Calu3 (cell line): ENCODE measurements at places on chromosomes 6 and 20. TPM values are rescaled to one million over a fixed set of nuclear protein-coding genes. Genes with fewer than 3 reads are reported as not detected.

Gene FABP7
- not detected in 2 replicates for total RNA-seq

Gene LINC00237
- not detected in 2 replicates for total RNA-seq

Gene BFSP1
- total RNA-seq, result 0.81 and 0.94 TPM in 2 replicates

Gene HTR1B
- 0.17 TPM in 1 of 2 replicates, not detected in the other for total RNA-seq

Gene FAM217A
- total RNA-seq, result not detected in 2 replicates

Gene FAM209A
- 0.40 and 0.95 TPM in 2 replicates for total RNA-seq

Gene MAK
- total RNA-seq, result 0.27 and 0.35 TPM in 2 replicates

Gene MEI4
- total RNA-seq, result 0.07 and 0.09 TPM in 2 replicates

Gene RBM12
- total RNA-seq, result 125 and 133 TPM in 2 replicates

Gene FBXO30
- total RNA-seq, result 3.6 TPM in 2 replicates

Gene MOG
- total RNA-seq, result not detected in 2 replicates

- H3K36me3 ChIP-seq, result no peaks in the 10 kb centered on the region
- no peak overlapping the region for H3K4me3 ChIP-seq
- no peak overlapping the region for H3K27ac ChIP-seq
- no peak for DNase-seq
- no peaks in the 10 kb centered on the region for H3K4me1 ChIP-seq
Measured at GRCh38 chr6:39330057-39330456, 7.6 kb upstream of the KCNK16 start.

- no peaks in the 10 kb centered on the region for H3K36me3 ChIP-seq
- no peak overlapping the region for H3K27ac ChIP-seq
- no peak overlapping the region for H3K4me3 ChIP-seq
- no peaks in the 10 kb centered on the region for H3K4me1 ChIP-seq
Measured at GRCh38 chr6:40077315-40077714, 143.1 kb upstream of the MOCS1 start.

DNA sequence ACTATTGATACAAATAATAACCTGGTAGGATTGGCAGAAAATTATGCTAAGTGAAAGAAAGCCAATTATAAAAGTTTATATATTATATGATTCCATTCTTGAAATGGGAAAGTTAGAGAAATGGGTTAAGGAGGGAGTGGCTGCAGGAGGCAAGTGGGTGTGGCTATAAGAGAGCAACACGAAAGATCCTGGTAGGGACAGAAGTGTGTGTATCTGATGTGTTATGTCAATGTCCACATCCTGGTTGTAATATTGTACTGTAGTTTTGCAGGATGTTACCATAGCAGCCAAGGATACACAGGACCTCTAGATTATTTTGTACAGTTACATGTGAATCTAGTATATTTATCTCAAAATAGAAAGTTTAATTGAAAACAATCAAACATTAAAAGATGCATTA lies 46.8 kb downstream of the SNX5 start:
- H3K27ac ChIP-seq, result no peak overlapping the region
- no peaks in the 10 kb centered on the region for H3K4me1 ChIP-seq
- H3K36me3 ChIP-seq, result no peaks in the 10 kb centered on the region
- DNase-seq, result no peak

DNA sequence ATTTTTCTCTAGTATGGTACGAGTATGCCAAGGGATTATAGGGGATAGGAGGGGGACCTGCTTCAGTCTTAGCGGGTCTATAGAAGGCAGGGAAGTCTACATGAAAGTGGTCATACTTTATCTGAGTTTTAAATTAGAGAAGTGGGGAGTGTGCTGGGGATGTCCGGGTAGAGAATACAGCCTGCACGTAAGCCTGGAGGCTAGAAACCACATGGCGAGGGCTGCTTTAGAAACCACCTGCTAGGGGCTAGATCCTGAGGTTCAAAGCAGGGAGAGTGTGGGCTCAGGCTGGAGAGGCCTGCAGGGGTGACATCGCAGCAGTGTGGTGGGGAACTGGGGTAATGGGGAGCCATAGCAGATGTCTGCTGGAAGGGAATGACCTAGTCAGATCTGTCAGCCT lies 85.2 kb downstream of the VEGFA start:
- H3K4me1 ChIP-seq, result peaks cover 71% of the 10 kb centered on the region
- DNase-seq, result no peak
- no peak overlapping the region for H3K4me3 ChIP-seq
- no peaks in the 10 kb centered on the region for H3K36me3 ChIP-seq

DNA sequence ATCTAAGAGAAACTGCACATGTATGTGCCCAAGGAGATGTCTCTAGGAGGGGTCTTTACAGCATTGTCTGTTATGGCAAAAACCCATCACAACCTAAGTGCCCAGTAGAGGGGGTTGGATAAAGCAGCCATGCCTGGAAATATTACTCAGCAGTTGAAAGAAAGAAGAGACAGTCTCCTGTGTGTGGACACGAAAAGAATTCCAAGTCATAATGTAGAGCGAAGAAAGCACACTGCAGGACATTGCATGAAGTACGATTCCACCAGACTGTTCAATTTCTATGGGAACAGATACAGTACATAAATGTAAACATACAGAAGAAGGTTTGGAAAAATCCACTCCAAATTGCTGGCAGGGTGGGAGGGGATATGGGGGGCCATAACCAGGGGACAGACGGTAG lies 7.3 kb upstream of the TGM2 start:
- H3K4me3 ChIP-seq, result no peak overlapping the region
- peaks cover 70% of the 10 kb centered on the region for H3K4me1 ChIP-seq
- H3K36me3 ChIP-seq, result peaks cover 15% of the 10 kb centered on the region
- H3K27me3 ChIP-seq, result no peaks in the 10 kb centered on the region
- DNase-seq, result no peak

- peaks cover 28% of the 10 kb centered on the region for H3K4me1 ChIP-seq
- no peak overlapping the region for H3K4me3 ChIP-seq
- no peaks in the 10 kb centered on the region for H3K27me3 ChIP-seq
- DNase-seq, result no peak
- H3K36me3 ChIP-seq, result no peaks in the 10 kb centered on the region
- H3K27ac ChIP-seq, result no peak overlapping the region
Measured at GRCh38 chr20:47066484-47067270, 172.0 kb downstream of the EYA2 start.

- no peaks in the 10 kb centered on the region for H3K27me3 ChIP-seq
- H3K4me1 ChIP-seq, result peaks cover 88% of the 10 kb centered on the region
- no peak overlapping the region for H3K4me3 ChIP-seq
- H3K36me3 ChIP-seq, result peaks cover 30% of the 10 kb centered on the region
- peak overlapping the region; percentile 89 for H3K27ac ChIP-seq
Measured at GRCh38 chr6:106747139-106747538, 117.8 kb downstream of the QRSL1 start.

- peaks cover 14% of the 10 kb centered on the region for H3K4me1 ChIP-seq
- DNase-seq, result no peak
- H3K4me3 ChIP-seq, result no peak overlapping the region
- no peak overlapping the region for H3K27ac ChIP-seq
Measured at GRCh38 chr6:35038076-35038475, 103.1 kb downstream of the TCP11 start.

- no peak for DNase-seq
- H3K27ac ChIP-seq, result no peak overlapping the region
- H3K27me3 ChIP-seq, result no peaks in the 10 kb centered on the region
- H3K4me3 ChIP-seq, result no peak overlapping the region
- H3K4me1 ChIP-seq, result no peaks in the 10 kb centered on the region
- no peaks in the 10 kb centered on the region for H3K36me3 ChIP-seq
Measured at GRCh38 chr6:164195278-164195941, 780.9 kb downstream of the QKI start.

DNA sequence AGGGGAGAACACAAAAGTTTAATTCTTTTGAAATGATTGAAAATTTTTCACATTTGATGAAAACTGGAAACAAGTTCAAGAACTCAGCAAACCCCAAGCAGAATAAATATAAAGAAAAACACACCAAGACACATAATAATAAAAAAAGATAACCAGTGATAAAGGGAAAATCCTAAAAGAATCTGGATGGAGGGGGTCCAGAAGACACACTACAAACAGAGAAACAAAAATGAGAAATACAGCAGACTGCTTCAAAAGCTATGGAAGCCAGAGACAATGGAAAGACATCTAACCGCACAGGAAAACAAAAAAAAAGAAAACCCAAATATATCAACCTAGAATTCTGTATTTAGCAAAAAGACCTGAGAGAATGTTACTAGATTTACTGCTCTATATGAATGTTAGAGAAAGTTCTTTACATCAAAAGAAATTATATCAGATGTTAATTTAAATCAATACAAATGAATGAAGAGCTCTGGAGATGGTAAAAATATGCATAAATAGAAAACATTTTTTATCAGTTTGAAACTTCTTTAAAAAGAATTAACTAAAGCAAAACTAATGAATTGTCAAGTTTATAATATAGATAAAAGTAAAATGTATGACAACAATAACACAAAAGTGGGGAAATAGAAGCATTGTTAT lies 310.7 kb upstream of the PREP start:
- H3K36me3 ChIP-seq, result peaks cover 6% of the 10 kb centered on the region
- DNase-seq, result no peak
- H3K4me3 ChIP-seq, result no peak overlapping the region
- H3K27ac ChIP-seq, result no peak overlapping the region
- H3K27me3 ChIP-seq, result no peaks in the 10 kb centered on the region

GRCh38 chr6:52598123-52598823 lies 21.4 kb upstream of the TRAM2 start:
- H3K27me3 ChIP-seq, result peaks cover 13% of the 10 kb centered on the region
- H3K4me1 ChIP-seq, result peaks cover 21% of the 10 kb centered on the region
- H3K36me3 ChIP-seq, result no peaks in the 10 kb centered on the region
- H3K4me3 ChIP-seq, result peak overlapping the region; percentile 2
- peak; percentile 79 for DNase-seq

- no peak overlapping the region for H3K27ac ChIP-seq
- H3K36me3 ChIP-seq, result no peaks in the 10 kb centered on the region
- no peak overlapping the region for H3K4me3 ChIP-seq
Measured at GRCh38 chr20:37282556-37282955, 6.9 kb upstream of the MANBAL start.

DNA sequence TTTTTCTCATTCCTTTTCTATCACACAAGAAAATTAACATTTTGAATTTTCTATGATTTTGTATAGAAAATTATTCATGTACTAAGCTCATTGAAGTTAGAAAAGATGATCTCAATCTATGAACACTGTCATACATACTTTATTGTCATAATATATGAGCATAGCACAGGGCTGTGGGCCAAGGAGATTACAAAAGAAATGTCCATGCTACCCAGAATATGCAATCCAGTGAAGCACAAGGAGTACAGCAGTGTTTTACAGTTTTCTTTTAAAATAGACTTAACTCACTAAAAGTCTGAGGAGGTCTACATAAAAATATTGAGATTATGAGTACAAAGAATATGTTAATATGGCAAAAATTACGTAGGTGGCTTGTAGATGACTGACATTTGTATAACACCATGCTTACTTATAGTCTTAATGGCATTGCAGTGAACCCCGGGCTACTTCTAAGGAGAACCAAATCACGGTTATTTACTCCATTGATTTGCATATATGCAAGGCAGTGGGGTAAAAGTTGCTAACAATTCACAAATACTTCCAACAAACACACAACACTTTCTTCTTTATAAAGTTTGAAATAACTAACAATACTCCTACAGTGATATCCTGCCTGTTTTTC lies 257.1 kb downstream of the BCKDHB start:
- no peak for DNase-seq
- H3K27ac ChIP-seq, result no peak overlapping the region

DNA sequence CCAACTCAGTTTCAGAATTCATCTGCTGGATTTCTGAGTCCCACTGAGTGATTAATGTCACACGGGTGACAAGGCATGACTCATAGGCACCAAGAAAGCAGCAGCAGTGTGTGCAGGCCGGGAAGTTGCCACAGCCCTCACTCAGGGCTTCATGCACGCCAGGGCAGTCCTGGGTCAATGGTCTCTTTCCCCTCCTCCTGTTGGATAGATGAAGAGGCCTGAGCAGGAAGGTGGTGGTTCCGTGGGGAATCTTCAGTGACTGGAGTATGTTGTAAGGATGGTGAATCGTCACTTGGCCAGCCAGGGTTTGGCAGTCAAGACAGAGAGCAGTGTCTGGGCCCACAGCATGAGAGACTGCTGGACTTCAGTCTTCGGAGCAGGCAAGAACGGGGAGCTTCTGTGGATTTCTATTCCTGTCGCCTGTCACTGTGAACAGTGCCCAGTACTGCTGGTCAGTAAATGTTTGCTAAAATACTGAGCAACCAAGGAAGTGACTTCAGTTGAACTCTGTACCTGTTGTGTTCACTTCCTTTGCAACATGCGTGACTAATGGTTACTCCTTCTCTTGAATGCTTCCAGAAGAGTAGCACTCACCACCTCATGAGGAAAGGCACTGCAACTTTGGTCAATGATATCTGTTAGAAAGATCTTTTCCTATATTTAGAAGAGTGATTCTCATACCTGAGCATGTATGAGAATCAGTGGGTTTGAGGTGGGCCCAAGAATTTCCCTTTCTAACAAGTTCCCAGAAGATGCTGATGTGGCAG lies 62.0 kb upstream of the CD93 start:
- peaks cover 13% of the 10 kb centered on the region for H3K4me1 ChIP-seq
- peak overlapping the region; percentile 46 for H3K27ac ChIP-seq
- no peaks in the 10 kb centered on the region for H3K27me3 ChIP-seq
- H3K36me3 ChIP-seq, result no peaks in the 10 kb centered on the region

GRCh38 chr20:15278041-15278440 lies 940.6 kb upstream of the FLRT3 start:
- no peak for DNase-seq
- no peak overlapping the region for H3K4me3 ChIP-seq
- no peak overlapping the region for H3K27ac ChIP-seq
- H3K4me1 ChIP-seq, result no peaks in the 10 kb centered on the region
- no peaks in the 10 kb centered on the region for H3K36me3 ChIP-seq
- H3K27me3 ChIP-seq, result no peaks in the 10 kb centered on the region

- DNase-seq, result no peak
- no peaks in the 10 kb centered on the region for H3K36me3 ChIP-seq
- no peaks in the 10 kb centered on the region for H3K4me1 ChIP-seq
- H3K4me3 ChIP-seq, result no peak overlapping the region
Measured at GRCh38 chr6:147802459-147802858, 294.0 kb downstream of the SAMD5 start.

GRCh38 chr20:40370800-40371199 lies 318.2 kb downstream of the MAFB start:
- no peaks in the 10 kb centered on the region for H3K36me3 ChIP-seq
- no peaks in the 10 kb centered on the region for H3K4me1 ChIP-seq
- H3K27ac ChIP-seq, result no peak overlapping the region
